Right ventricle myocardium superior (tissue), 1 donor: ENCODE measurements at places on chromosomes 2 and 18.

- no peak for DNase-seq
Observed at GRCh38 chr2:181371782-181372645, 85.2 kb upstream of the ITGA4 start.

- DNase-seq, result no peak
Observed at GRCh38 chr2:111184725-111185310, 64.1 kb downstream of the BCL2L11 start.

GRCh38 chr2:32404691-32405090 lies 47.9 kb downstream of the BIRC6 start:
- no peak for DNase-seq

DNA sequence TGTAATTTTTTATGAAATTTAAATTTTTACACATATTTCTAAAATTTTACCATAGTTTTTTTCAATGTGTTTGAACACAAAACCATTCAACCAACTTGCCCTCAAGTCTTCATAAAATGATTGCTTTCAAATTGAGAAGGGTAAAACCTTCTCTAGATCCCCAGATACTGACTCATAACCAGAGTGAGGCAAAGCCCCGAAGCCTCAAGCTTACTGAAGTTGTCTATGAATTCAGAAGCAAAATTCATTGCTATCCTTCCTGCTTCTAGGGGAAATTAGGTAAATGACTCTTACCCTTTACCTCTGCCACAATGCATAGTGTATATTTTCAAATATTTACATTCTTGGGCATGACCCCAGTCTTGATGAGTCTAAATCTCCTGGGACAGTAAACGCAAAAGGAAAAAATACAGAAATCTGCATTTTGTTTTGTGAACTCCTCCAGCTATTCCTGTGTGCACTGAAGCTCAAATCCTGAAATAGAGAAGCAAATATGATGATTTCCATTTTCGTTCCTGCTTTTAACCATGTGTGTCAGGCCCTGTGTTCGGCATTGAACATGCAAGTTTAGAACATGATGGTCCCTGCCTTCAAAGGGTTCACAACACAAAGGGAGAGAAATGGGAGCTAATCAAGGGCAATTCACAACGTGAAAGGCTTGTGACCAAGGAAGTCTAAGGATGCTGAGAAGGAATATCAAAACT lies 246.3 kb downstream of the SUCLG1 start:
- no peak for DNase-seq

DNA sequence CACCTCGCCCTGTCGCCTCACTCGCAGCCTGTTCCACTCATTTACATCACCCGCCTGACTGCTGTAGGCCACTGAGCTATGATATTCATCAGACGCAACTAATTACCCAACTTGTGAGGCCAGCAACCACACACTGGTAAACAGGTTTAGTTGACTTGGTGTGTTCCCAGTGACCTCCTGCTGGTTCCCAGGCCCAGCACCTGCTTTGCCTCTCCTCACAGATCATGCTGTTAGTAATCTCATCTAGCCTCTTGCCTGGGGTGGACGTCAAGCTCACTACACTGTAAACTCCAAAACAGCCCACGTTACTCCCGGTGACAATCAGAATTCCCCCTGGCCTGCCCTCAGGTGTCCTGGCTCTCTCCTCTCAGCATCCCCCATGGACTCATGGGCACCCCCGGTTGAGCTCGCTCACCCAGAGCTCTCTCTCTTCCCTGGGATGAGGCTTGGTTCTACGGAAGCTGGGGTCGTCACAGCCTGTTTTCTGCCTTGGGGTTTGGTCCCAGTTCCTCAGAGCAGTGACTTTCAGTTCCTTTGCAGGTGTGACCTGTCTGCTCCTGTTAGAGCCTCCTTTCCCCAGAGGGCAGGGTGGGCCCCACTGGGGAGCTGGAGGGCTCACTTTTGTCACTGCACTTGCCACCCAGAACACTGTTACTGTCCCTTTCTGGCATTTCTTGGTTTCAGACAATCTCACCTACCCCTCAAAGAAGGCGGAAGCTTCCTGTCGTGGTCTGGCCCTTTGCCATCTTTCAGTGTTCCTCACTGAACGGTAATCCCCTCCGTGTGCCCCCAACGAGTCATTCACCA lies 40.3 kb downstream of the INPP5D start:
- DNase-seq, result no peak
